Mesenteric fat pad (tissue), 1 donor: ENCODE measurements at places on chromosomes 12 and 14. TPM values are rescaled to one million over a fixed set of nuclear protein-coding genes. Genes with fewer than 3 reads are reported as not detected.
A peak's percentile ranks its signal among the peaks of the same experiment; 100 is the strongest.

FLRT2 gene
- 20.0 TPM for total RNA-seq

AQP6 gene
- not detected for total RNA-seq

C1S gene
- 593 TPM for total RNA-seq

GRCh38 chr14:68794851-68795596, 2.2 kb upstream of the ZFP36L1 start:
- no peak for DNase-seq

DNA sequence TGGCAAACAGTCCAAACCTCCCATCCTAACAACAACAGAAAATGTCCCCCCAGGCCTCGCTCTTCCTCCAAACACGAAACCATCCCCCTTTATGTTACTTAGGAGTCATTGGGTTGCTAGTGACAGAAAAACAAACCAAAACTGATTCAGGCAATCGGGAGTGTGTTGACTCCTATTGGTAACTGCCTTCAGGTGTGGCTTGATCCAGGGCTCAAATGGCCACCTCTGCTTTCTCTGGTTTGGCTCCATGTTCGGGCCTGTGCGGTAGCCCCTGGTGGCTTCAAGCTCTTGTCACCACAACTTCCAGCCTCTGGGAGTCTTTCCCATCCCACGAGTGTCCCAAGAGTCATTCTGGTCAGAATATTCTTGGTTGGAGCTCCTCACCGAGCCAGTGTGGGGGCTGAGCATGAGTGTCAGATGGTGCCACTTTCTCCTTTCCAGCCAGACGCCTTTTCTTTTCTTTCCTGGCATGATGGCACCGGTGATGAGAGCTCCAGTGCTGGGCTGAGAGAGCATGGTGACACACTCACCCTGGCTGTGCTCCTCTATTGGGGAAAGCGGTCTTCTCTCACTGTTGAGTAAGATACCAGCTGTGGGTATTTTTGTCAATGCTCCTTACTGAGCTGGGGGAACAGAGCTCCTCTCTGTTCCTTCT, 38.6 kb downstream of the NOC4L start:
- DNase-seq, result no peak

- DNase-seq, result no peak
Measured at GRCh38 chr14:21367582-21368144, 16.2 kb downstream of the SUPT16H start.

- DNase-seq, result no peak
Measured at GRCh38 chr14:55733599-55733998, 153.6 kb downstream of the KTN1 start.

DNA sequence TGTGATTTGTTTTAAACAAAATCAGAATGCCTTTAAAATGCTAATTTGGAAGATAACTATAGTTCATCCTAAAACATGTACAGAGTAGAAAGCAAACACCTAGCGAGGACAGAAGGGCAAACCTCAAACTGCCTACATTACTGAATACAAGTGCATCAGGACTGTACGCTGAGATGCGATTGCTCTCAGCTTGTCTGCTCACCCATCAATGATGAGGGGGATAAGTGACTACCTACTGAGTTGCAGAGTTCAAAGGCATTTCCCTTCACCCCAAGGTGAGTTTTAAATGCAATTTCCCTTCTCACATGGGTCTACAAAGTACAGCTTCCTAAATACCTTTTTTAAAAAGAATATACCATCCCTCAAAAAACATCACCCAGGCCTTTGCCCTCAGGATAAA, 52.9 kb downstream of the PHLDA1 start:
- no peak for DNase-seq

DNA sequence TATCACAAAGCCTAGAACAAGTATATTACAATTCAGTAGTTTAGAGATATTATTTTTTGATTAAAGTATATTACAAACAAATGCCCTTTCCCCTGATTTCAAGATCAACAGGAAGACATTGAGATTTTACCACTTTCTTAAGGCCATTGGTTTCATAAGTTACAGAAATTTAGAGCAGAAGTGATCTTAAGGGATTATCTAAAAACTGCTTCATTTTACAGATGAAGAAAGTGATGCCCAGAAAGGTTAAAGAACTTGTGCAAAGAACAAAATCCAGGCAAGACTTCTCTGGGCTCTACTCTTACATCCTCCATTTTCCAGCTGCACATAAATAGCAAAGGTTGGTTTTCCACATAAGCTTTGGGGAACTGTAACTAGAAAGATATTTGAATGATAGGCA, 87.5 kb downstream of the DUSP6 start:
- no peak for DNase-seq

DNA sequence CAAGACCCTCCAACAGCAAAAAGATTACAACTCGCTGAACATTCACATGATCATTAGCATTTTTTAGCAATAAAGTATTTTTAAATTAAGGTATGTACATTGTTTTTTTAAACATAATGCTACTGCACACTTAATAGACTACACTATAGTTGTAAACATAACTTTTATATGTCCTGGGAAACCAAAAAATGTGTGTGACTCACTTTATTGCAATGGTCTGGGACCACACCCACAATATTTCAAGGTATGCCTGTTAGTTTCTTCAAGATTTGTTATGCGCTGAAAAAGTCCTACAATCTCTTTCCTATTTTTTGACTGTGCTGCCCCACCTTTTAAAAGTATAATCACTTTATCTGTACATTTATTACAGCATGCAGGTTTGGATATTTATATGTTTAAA, 30.4 kb upstream of the PCNX4 start:
- no peak for DNase-seq

DNA sequence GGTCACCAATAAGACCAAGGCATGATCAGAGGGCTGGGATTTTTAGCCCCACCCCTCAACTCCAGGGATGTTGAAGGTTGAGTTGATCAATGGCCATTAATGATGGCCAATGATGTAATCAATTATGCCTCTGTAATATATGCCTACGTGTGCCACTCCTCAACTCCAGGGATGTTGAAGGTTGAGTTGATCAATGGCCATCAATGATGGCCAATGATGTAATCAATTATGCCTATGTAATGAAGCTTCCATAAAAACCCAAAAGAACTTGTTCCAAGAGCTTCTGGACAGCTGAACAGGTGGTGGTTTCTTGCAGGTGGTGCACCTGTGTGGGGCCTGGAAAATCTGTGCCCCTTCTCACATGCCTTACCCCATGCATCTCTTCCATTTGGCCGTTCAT, 33.2 kb downstream of the KLRG1 start:
- no peak for DNase-seq

- DNase-seq, result no peak
Measured at GRCh38 chr14:91831337-91831736, 36.0 kb downstream of the TC2N start.

DNA sequence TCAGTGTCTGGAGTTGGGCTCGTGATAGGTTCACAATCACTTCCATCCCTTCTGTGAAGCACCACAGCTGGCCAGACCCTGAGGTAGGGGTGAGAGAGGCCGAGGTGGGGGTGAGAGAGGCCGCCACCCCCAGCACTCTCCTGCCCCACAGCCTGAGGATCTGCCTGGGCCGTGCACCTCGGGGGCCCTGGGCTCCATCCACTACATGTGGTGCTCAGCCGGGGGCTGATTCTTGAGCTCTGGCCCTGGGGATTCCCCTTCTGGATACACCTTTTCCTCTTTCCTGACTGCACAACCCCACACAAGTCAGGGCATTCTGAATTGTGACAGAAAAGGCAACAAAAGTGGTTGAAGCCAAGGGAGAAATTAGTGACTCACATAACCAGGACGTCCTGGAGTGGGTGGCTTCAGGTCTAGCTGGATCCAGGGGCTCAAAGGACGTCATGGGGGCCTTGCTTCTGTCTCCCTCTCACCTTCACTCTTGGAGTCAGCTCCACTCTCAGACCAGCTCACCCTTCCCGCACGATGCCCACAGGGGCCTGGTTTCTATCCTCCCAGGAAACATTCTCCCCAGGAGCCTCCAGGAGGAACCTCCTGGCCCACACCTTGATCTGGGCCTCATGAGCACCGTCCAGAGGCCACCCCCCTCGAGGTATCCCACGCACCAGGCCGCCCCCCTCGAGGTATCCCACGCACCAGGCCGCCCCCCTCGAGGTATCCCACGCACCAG, 12.1 kb upstream of the FBRSL1 start:
- DNase-seq, result no peak

- DNase-seq, result peak; percentile 51
Measured at GRCh38 chr12:1934831-1935230, 16.4 kb upstream of the CACNA2D4 start.

DNA sequence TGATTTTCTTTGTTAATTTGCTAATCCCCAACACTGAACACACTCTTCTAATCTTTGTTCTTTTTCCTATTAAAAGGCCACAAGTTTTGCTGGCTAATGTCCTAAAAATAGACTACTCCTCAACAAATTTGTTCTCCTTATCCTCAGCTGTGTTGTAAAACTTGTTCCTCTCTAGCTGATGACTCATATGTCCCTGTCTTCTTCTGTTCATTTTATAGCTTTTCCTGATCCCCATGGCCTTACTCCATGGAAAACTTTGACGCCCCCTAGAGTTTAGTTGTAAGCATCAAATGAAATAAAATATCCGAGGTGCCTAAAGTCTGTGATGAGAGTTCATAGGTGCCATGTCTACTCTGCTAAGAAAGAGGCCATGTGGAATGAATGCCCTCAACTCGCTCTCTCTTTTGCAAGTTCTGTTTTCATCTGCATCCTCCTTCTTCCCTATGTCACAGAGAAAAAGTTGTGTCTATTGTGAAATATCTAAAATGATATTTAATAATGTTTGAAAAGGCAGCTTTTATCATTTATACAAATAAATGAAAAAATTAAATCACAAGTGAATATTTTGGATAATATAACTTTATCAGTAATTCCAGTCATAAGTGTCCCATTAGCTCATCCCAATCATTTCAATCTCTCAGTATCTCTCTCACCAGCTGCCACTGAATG, 237.9 kb downstream of the IPO8 start:
- DNase-seq, result no peak

DNA sequence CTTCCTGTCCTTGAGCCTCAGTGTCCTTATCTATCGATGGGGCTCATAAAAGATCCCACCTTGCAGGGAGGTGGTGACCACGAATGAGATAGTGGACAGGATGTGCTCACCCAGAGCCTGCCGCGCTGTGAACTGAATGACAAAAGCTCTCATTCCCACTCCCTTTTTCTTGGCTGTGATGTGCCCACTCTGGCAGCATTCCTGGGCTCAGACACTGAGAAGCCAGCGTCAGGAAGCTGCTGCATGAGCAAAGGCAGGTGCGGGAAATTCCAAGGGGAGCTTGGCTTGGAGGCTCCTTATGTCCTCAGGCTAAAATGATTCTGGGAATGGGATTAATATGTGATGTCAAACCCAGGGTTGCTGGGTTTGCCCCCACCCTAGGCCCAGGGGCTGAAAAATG, 61.6 kb downstream of the EFCAB11 start:
- DNase-seq, result no peak

- no peak for DNase-seq
Measured at GRCh38 chr14:20652996-20653975, 11.8 kb upstream of the OR6S1 start.

GRCh38 chr12:15411842-15412241, 89.5 kb downstream of the PTPRO start:
- DNase-seq, result no peak

GRCh38 chr12:92757597-92758121, 54.9 kb downstream of the PLEKHG7 start:
- no peak for DNase-seq

DNA sequence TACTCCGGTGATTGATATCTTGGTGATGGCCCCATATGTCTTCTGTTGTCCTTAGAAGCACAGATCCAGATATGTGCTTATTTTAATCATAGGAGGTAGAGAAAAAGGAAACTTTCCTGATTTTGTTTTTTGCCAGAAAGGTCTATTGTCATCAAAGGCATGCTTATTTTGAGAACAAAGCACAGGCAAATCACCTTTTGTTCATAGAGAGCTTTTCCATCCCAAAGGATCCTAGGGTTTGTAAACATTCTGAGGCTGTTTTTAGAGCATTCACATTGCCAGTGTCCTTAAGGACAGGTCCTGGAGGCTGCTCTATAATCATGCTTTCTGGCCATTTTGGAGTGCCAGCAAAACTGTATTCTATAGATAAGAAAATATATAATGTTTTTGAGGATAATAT, 148.5 kb upstream of the SEL1L start:
- DNase-seq, result no peak

DNA sequence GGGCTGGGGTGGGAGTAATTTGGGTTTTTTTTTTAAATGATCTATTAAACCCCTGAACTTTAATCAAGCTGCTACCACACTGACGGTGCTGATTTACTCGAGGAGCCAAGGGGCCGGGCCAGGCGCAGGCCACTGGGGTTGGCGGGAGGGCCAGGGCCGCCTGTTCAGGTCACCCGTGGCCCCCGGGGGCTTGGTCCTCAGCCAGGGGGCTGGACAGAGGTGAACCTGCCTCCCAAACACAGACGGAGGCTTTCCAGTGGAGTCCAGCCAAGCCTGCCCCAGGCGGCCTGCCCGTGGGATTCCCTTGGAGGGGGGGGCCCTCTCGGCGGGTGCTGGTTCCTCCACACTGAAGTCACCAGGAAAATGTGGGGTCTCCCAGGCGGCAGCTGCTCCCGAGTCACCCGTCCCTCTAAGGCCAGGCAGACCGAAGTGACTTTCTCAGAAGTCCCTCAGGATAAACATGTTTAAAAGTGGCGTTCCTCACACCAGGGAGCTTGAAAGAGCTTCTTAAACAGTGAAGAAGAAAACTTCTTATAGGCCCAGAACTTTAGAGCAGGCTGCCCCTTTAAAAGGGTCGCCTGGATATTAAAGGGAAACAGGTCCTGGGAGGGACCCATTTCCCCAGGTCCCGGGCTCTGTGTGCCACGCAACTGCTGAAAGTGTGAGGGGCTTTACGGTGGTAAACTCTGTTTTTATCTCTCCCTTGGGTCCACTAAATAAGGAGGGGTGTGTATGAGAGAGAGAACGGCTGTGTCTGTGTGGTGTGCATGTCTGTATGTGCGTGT, 167.2 kb upstream of the GSC start:
- DNase-seq, result no peak

GRCh38 chr12:32390572-32391219, 8.7 kb upstream of the FGD4 start:
- no peak for DNase-seq
